Stimulated activated CD8-positive, alpha-beta memory T cell treated with anti-CD3 and anti-CD28 coated beads, Interleukin-7, amount 100 ng/mL, for 1 hour (primary cell): ENCODE measurements at places on chromosomes 7 and 10.

GRCh38 chr10:60914690-60915141 lies 29.3 kb downstream of the RHOBTB1 start:
- DNase-seq, result no peak

DNA sequence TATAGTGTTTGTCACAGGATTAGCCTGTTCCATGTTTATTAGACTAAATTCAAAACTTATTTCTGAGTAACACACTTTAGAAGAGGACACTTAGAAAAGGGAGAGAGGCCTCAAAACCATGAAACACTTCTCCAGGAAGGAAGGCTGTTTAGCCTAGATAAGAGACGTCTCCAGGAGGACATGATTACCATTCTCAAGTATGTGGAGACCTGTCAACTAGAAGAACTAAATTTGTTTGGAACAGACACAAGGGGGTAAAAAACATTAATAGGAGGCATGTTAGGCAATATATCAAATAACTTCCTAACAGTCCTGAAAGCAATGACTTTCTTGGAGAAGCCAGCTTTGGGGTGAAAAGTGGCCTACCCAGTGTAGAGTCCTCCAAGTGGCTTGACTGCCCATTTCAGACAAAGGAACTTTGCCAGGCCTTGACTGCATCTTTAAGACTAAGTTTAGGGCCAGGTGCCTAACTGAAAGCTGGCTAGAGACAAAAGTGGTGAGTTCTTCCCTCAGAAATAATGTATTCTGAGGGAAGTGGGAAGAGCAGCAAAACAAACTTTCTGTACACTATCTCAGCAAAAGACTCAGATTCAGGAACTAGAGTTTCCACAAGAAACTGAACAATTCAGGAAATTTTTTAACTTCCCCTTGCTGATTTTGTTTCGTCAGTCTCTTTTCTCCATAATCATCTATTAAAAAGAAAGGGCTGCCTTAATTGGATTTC lies 11.8 kb downstream of the NCOA4 start:
- no peak for DNase-seq

DNA sequence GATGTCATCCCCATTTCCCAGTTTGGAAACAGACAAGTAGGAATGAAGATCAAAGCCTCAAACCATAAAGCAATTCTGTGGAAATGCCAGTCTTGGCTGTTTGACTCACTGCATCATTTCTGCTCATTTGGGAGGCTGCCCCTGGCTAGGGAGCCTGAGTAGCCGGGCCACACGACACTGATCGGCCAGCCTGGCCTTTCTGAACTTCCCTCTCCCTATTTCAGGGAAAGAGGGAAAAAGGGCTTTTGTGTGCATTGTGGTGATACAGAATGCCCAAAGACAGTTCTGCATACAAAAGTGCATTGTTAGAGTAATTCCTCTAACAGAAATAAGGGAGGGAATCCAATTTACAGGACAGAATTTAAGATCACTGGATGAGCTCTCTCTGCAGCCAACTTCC lies 41.7 kb upstream of the OPALIN start:
- DNase-seq, result no peak

DNA sequence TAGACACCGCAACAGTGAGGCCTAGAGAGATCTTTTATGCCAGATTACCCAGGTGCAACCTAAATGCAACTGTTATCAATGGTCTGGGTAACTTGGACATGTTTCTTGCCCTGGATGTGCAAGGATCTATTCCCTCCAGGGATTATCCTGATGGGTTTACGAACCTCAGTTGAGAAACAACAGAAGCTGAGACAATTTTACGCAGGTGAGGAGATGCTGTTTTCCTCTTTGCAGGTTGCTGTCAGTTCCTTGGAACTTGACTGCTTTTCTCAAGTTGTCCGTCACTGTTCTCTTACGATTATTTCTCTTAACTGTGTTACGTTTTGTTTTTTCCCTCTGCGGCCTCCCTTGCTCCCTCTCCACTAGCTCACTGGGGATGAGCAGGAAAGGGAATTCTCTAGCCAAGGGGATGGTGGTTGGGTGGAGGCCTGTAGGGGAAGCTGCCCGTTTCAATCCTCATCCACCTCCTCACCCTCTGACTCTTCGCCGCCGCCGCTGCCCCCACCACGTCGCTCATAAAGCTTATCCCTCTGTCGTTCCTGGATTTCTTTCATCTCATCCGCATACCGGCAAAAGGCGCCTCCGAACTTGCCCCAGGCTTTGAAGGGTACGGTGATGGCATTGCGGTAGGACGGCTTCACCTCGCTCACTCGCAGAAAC lies 1.2 kb downstream of the PURB start:
- no peak for DNase-seq

GRCh38 chr7:10696064-10696463 lies 277.6 kb upstream of the PHF14 start:
- DNase-seq, result no peak

DNA sequence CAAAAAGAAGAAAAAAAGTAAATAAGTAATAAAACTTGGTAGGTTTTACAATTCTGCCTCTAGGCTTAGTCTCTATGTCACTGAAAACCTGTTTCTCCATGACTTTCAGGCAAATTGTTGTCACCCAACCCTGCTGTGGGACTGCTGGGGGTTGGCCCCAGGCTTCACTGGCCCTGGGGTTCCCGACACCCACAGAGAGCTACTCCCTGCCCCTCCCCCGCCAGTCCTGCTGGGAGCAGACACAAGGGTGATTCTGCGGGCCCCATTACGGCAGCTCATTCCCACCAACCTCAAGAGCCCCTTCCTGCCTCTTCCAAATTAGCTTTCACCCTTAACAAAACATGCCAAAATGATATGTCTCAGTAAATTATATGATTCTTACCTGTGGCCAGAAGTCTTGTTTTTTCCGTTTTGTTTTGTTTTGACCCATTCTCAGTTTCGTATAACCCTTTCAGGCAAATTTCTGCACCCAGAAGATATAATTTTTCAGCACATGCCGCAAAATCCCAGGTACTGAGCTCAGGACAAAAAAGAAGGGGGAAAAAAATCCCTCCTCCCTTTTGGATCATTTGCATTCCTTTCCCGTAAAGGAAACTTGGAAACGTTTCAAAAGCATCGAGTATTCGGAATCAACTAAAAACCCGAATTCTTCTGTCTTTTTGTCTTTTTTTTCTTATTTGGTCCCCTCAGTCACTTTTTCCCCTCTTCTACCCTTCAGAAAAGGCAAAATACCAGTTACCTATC lies 27.8 kb downstream of the CHST15 start:
- no peak for DNase-seq

GRCh38 chr10:113161066-113161465 lies 211.0 kb downstream of the TCF7L2 start:
- DNase-seq, result no peak

- no peak for DNase-seq
These were observed 442 bp downstream of the STYXL1 start for GRCh38 chr7:76047305-76047810.

DNA sequence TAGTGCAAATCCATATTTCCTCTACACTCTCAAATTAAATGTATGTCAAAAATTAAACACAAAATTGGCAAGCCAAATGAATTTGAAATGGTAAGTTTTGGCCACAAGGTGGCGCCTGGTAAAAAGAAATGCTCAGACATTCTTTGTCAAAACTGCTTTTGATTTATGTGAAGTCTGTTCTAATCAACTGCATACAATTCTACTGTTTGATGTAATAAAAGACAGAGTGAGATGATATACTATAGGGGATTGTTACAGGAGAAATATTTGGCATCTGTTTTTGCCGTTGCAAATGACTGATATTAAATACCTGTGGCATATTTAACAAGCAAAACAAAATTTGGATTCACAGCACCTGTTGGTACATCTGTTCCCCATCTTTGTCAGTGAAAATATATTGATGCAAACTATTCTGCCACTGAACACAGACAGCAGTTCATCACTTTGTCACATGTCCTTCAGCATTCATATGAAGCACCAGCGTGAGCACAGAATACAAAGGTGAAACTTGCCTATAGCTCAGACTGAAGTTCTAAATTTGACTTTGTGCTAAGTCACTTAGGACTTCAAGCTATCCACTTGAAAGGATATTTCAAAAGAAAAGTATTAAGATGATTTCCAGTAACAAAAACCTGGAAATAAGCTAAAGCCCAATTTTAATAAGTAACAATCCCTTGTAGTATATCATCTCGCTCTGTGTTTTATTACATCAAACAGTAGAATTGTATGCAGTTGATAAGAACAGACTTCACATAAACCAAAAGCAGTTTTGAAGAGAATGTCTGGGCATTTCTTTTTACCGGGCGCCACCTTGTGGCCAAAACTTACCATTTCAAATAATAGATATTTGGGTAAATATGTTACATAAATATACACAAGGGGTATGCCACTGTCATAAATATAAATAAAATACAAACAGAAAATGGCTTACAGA lies 10.2 kb upstream of the CH25H start:
- DNase-seq, result no peak

DNA sequence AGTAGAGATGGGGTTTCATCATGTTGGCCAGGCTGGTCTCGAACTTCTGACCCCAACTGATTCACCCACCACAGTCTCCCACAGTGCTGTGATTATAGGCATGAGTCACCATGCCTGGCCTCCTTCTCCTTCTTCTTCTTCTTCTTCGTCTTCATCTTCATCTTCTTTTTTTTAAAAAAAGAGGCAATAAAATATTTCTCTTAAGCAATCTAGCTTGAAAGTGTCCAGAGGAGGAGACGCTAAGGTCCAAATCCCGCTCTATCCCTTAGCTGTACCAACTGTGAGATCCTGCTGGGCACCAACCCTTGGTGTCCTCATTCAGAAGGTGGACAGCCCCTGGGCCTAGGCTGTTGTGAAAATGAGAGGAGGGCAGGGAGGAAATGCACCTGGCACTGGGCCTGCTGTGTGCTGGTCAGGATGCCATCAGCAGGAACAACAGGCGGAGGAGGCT lies 13.9 kb upstream of the PSAP start:
- no peak for DNase-seq

- DNase-seq, result no peak
These were observed 76.8 kb downstream of the DIP2C start for GRCh38 chr10:612696-613095.

GRCh38 chr10:121590772-121591171 lies 7.5 kb downstream of the FGFR2 start:
- no peak for DNase-seq

DNA sequence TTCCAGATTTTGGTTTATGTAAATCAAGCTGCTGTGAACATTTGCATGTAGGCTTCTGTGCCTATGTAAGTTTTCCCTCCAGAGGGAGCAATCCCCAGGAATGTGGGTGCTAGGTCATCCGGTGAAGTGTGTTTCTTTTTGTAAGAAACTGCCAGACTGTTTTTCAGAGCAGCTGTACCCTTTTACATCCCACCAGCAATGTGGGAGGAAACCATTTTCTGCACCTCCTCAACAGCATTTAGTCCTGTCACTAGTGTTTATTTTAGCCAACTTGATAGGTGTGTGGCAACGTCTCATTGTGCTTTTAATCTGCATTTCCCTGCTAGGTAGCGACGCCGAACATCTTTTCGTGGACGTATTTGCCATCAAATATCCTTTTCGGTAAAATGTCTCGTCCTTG lies 395.7 kb upstream of the FOXK1 start:
- no peak for DNase-seq

GRCh38 chr10:131536676-131537075 lies 225.2 kb upstream of the TCERG1L start:
- no peak for DNase-seq

GRCh38 chr7:91961816-91962215 lies 21.2 kb downstream of the AKAP9 start:
- DNase-seq, result no peak
